Naive thymus-derived CD8-positive, alpha-beta T cell (primary cell): ENCODE measurements at places on chromosomes 2 and 18. TPM values are rescaled to one million over a fixed set of nuclear protein-coding genes. Genes with fewer than 3 reads are reported as not detected.

ACMSD gene
- not detected for total RNA-seq

SCN3A gene
- total RNA-seq = 0.26 TPM

LYPD6B gene
- not detected for total RNA-seq

HOXD4 gene
- total RNA-seq = not detected

ALPI gene
- not detected for total RNA-seq

CDH7 gene
- not detected for total RNA-seq

FBXO48 gene
- 5.6 TPM for total RNA-seq

POTEJ gene
- total RNA-seq = not detected

ACVR2A gene
- total RNA-seq = 11.1 TPM

COX7A2L gene
- 76.7 TPM for total RNA-seq

REG3A gene
- total RNA-seq = not detected

NGEF gene
- not detected for total RNA-seq

ABCG8 gene
- not detected for total RNA-seq

CD302 gene
- total RNA-seq = 1.3 TPM

MRO gene
- total RNA-seq = not detected

RGPD6 gene
- 35.1 TPM for total RNA-seq

L3MBTL4 gene
- total RNA-seq = 0.85 TPM

CD8B gene
- 456 TPM for total RNA-seq

GAD1 gene
- not detected for total RNA-seq

COL3A1 gene
- not detected for total RNA-seq

UGT1A10 gene
- total RNA-seq = not detected

GPN1 gene
- 27.1 TPM for total RNA-seq

OR6B2 gene
- not detected for total RNA-seq

SULT1C4 gene
- total RNA-seq = not detected

OSR1 gene
- not detected for total RNA-seq

SGPP2 gene
- total RNA-seq = 0.31 TPM

KCNIP3 gene
- not detected for total RNA-seq

UCN gene
- total RNA-seq = 6.9 TPM

CFC1 gene
- total RNA-seq = not detected

IL18R1 gene
- total RNA-seq = 1.9 TPM

LOXHD1 gene
- total RNA-seq = 0.08 TPM

CNDP1 gene
- not detected for total RNA-seq

SF3B1 gene
- 702 TPM for total RNA-seq

MC4R gene
- total RNA-seq = not detected

GAL3ST2 gene
- total RNA-seq = not detected

PCARE gene
- not detected for total RNA-seq

ONECUT2 gene
- total RNA-seq = not detected

AGXT gene
- total RNA-seq = not detected

PID1 gene
- not detected for total RNA-seq

PLB1 gene
- total RNA-seq = 0.34 TPM

CRYBA2 gene
- total RNA-seq = not detected

KIAA2012 gene
- not detected for total RNA-seq

MTLN gene
- total RNA-seq = 41.7 TPM

ACVR1C gene
- 4.7 TPM for total RNA-seq

TUBA4A gene
- total RNA-seq = 143 TPM

SETBP1 gene
- 1.6 TPM for total RNA-seq

RNF125 gene
- 49.7 TPM for total RNA-seq
